ENCODE measurements at places on chromosomes 4 and X. TPM values are rescaled to one million over a fixed set of nuclear protein-coding genes. Genes with fewer than 3 reads are reported as not detected.

DNA sequence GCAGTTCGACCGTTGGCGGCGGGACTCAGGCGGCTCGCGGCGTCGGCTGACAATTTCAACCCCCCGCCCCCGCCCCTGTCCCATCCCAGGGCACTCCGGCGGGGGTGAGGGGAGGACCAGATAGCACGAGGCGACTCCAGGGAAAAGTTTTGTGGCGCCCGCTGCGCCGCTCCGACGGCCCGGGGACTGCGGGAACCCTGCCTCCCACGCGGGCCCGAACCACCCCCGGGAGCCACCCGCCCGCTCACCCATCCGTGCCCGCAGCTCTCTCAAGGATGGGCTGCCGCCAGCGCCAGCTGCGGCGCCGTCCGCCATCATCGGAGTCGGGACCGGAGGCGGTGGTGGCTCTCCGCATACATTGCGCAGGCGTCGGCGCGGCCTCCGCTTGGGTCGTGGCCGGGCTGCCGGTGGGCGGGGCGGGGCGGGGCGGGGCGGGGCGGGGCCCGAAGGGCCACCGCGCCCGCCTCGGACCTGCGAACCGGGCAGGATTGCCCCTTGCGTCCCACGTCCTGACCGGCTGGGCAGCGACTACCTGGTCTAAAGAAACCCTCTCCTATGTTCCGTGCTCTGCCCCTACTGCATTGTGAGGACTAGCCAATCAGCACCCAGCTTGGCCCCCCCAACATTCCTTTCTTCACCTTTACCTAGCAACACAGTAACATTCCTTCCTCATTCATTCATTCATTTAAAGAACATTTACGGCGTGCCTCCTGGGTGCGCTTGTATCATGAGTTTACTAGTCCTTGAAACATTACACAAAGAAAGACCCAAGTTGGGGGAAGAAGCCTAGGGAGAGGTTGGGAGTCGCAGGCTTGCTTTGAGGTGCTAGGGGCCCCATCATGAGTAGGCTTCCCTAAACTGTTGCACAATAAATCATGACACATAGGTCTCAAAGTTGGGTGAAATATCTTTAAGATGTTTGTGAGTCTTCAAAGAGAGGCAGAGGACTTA lies at the start of gene MAP7D3:
TSS of gene MAP7D3 (minus strand) at position 360 of the 951 bp plus-strand sequence. CDS start at position 318, 42 bp downstream.
- DNase-seq, result peak; percentile 30

DNA sequence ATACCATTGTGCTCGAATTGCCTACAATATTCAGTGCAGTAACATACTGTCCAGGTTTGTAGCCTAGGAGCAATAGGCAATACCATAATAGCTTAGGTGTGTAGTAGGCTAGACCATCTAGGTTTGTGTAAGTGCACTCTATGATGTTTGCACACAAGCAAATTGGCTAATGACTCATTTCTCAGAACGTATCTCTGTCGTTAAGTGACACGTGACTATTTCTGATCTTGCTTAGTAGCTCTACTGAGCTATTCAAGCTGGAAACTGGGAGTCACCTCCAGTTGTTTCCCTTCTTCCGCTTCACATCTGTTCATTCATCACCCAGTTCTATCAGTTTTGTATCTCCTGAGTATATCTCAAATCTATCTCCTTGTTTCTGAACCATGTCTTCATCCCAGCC lies 86.1 kb downstream of the HNRNPD start:
- DNase-seq, result no peak

The MAGEA4 gene
- not detected for total RNA-seq

GRCh38 chr4:110059556-110060191 lies 138.7 kb downstream of the ELOVL6 start:
- no peak for DNase-seq

- no peak for DNase-seq
Measured at GRCh38 chrX:103360092-103360491, 3.8 kb downstream of the TCEAL9 start.

GRCh38 chr4:24842356-24842755 lies 47.0 kb downstream of the SOD3 start:
- no peak for DNase-seq

GRCh38 chrX:9856588-9856987 lies 70.4 kb downstream of the SHROOM2 start:
- no peak for DNase-seq

The CTAG2 gene
- total RNA-seq, result not detected

The NUP62CL gene
- total RNA-seq, result 6.1 TPM

- peak; percentile 13 for DNase-seq
Measured at GRCh38 chr4:176340871-176341685, 21.3 kb downstream of the SPCS3 start.

DNA sequence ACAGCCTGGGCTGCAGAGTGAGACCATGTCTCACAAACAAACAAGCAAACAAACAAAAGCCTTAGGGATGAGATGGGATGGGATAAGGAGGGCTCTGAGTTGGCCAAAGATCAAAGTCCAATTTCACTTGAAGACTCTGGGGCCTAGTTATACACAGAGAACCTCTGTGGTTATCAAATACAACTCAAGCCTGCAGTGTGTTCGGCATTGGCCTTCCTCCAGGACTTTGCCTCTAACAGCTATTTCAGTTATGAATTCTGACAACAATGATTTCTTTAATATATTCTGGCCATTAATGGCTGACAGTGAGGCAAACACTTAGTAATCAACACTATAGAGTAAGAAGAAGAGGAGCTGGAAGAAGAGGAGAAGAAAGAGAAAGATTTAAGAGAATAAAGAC lies 171.1 kb downstream of the PDGFRA start:
- no peak for DNase-seq

DNA sequence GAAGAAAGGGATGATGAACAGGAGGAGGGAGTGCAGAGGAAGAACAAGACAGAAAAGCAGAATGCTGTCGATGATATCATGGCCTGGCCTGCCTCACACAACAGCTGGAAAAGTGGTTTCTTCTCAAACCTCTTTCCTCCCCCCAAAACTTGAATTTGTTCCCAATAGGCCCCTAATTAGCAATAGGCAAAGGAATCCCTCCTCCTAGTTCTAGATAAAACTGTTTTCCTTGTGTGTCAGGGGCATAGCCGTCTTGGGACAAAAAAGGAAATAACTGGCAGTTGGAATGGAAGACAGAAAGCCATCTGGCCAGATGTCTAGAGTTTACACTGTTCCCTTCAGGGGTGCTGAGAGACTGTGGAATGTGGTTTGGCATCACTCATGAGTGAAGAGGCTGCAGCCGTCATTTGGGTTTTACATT lies 177.8 kb upstream of the C1QTNF7 start:
- DNase-seq, result no peak

DNA sequence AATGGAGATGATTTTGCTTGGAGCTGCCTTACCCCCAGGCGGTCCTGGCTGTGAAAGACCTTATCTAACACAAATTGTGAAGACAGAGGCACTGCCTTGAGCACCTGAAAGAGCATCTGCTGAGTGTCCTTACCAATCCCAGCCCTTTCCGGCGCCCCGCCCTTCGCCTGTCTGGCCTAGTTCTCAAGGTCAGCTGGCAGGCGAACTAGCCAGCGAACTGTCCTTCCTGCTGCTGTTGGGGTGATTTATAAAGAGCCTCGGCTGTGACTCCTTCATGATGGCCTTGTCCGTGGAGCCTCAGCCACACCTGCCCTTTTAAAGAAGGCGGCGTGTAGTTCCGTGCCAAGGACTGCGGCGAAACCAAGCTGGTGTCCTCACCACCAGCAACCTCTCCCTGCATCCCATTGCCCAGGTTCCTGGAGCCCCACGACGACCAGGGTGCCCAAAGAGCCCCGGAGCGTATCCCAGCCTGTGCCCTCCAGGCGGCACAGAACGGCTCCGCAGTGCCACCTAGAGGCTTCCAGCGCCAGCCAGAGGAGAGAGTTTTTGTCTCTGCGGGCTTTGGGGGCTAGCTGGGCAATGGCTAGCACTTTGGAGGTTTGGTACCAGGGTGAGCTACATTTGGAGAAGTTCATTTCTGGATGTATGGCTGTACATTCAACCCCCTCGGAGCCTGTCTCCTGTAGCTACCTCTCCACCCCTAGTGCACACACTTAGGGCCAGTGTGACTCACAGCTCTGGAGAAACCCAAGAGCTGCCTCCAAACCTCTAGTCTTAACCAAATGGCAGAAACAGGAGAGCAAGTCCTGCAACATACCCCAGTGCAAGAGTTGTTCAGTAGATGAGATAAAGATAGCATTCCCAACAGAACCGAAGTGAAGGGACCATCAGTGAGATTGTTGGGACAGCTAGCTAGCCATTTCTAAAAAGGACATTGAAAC lies 36.8 kb upstream of the VMA21 start:
- DNase-seq, result peak; percentile 43

GRCh38 chrX:137194164-137194563 lies 160.4 kb upstream of the GPR101 start:
- DNase-seq, result peak; percentile 40

The CYBB gene
- not detected for total RNA-seq

DNA sequence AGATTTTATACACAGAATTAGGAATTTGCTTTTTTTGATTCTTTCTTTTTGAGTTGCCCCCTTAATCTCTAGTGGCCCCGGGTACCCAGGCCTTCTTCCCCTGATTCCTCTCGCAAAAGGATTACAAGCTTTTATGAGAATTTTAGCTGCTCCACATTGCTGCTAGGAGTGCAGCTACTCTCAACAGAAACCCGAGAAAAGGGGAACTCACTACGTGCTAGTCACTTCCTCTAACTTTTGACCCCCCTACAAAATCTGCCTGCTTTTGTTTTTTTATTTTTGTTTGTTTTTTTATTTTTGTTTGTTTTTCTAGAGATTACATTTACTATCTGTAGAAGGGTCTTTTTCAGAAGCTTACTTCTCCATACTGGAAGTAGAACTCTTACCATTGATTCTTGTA lies 64.1 kb downstream of the ZNF81 start:
- no peak for DNase-seq

DNA sequence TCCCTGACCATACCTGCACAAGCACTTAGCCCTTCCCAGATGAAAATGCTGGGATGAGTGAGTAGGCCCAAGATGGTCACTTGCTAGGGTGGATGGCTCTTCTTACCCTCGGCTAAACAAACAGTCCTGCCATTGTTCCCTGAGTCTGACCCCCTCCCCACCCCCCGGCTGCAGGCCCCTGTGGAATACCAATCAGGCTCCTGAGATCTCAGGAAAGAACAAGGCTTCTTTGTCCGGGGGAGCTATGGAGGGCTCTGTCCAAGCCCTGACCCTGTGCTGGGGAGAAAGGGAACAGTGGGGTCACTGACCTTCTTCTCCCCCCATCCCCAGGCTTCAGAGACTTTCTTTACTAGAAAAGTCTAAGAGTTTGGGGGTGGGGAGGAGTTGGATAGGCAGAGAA lies 6.0 kb downstream of the PLP1 start:
- DNase-seq, result peak; percentile 44

GRCh38 chr4:27096142-27096824 lies 235.6 kb downstream of the STIM2 start:
- no peak for DNase-seq

DNA sequence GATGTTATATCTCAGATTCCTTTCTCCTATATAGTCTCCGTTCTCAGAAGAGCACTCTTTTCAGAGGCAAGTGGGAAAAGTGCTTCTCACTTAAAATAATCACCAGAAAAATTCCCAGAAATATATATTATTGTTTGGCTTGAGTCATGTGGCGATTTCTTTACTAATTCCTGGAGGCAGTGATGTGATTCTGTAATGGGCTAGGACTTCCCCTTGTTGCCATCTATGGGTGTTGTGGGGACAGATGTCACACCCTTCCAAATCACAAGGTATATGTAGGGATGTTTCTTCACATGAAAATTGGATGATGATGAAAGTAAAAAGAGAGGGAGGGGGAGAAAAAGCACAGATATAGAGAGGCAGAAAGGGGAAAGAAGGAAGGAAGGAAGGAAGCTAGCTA lies 553.4 kb downstream of the PPP4R3C start:
- DNase-seq, result no peak

- DNase-seq, result no peak
Measured at GRCh38 chr4:99845708-99846469, 29.3 kb downstream of the DAPP1 start.

DNA sequence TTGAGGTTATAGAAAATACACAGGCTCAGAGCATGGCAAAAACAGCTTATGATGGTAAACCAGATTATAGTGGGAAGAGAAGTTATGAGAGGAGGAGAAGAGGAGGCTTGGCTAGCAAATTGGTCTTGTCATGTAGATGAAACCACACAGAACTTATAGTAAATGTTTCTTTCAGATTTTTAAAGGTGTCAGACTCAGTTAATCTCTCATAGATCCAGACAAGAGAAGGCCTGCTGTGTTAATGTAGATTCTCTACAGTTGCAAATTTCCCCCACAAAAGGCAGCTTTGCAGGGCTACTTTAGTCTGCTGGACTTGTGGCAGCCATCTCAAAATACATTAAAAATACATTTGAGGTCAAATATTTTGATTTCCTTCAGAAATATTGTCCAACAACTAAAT lies 1731.7 kb downstream of the ARAP2 start:
- DNase-seq, result no peak

- DNase-seq, result no peak
Measured at GRCh38 chr4:45423896-45424295, 697.5 kb upstream of the GNPDA2 start.

DNA sequence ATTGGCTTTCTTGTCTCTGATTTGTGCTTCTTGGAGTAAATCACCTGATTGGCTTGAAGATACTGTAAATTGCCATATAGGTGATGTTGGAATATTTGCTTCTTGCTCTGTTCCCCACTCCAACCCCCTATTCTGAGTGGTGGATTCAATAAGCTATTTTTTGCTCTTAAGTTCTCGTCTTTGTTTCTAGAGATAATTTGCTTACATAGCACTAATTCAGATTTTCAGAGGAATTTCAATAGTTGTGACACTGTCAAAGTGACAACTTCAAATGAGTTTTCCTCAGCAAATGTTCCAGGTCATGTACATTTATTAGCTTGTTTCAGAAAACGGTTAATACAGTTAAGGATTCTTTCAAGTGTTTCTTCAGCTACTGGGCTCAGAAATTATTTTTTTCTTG lies 18.6 kb downstream of the LANCL3 start:
- no peak for DNase-seq

The SLC25A53 gene
- total RNA-seq, result 6.8 TPM

GRCh38 chrX:27998666-27999065 lies 17.4 kb upstream of the DCAF8L1 start:
- no peak for DNase-seq

GRCh38 chrX:2578864-2579263 lies 78.1 kb upstream of the DHRSX start:
- DNase-seq, result no peak

DNA sequence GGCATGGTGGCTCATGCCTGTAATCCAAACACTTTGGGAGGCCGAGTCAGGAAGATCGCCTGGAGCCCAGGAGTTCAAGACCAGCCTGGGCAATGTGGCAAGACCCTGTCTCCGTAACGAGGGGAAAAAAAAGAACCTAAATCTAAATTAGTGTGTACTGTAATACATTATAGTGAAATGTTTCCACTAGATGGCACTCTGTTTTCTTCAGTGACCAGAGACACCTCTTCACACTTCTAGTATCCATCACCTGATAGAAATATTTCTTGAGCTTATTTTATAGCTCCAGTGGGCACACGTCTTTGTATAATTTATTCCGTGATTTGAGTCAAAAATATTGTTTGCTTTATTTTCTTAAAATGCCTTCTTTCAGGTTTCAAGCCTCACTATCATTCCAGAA lies 600.9 kb upstream of the DIPK2B start:
- no peak for DNase-seq
